ENCODE measurements at places on chromosomes 16 and 17.

DNA sequence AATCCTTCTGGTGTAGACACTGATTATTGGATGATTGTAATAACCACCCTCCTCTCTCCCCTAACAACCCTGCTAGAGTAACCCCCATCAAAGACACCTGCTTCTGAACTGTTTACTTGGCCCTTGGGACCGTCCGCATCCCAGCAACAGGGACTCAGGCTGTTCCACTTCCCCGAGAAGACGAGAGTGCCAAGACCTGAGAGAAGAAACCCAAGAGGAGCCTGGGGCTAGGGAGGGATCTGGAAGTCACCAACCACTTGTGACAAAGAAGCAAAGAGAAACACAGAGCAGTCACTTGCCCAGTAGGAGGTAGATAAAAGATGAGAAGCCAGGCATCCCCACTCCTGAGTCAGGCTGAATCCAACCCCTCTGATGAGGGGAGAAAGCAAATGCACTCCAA is 84.3 kb downstream of the CDH11 start:
- no peak for DNase-seq

DNA sequence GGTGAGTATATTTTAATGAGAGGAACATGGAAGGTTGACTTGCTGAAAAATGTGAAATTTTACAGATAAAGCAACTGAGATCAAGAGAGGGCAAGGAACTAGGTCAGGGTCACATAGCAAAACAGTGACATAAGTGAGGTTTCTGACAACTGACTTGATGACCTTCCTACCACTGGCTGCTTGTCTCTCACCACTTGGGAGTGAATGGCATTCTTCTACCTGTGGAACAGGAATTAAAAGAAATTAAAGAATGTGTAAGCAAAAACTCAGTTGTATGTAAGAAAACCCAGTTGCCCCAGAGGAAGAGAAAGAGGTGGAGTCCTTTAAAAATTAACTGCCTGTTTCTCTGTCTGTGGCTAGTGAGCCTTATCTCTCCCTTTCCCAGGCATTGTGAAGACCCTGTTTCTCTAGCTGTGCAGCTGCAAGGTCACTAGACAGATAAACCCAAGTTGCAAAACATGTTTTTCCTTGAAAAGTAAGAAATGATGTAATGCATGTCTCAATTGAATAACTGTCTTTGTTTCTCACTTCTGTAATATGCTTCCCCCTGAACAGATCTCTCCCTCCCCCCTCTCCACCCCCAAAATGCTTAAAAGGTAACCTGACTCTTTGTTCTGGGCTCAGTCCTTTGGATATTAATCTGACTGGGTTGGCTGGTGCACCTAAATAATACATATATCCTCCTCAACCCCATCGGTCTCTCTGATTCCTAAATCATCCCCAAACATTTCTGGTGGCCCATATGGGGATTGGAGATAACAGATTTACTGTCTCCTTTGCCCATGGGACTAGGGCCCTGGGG is 23.4 kb downstream of the ACSM1 start:
- DNase-seq: no peak

- DNase-seq: no peak
These were observed 19.9 kb upstream of the C16orf78 start for GRCh38 chr16:49353680-49354079.

GRCh38 chr17:38557836-38558727 is 47.7 kb downstream of the SRCIN1 start:
- peak; percentile 88 for DNase-seq

GRCh38 chr17:61645920-61646319 is 54.9 kb upstream of the NACA2 start:
- DNase-seq: no peak

- DNase-seq: no peak
These were observed 26.7 kb upstream of the ITGB4 start for GRCh38 chr17:75694536-75694935.

GRCh38 chr17:64742326-64742725 is 80.2 kb upstream of the SMURF2 start:
- no peak for DNase-seq

DNA sequence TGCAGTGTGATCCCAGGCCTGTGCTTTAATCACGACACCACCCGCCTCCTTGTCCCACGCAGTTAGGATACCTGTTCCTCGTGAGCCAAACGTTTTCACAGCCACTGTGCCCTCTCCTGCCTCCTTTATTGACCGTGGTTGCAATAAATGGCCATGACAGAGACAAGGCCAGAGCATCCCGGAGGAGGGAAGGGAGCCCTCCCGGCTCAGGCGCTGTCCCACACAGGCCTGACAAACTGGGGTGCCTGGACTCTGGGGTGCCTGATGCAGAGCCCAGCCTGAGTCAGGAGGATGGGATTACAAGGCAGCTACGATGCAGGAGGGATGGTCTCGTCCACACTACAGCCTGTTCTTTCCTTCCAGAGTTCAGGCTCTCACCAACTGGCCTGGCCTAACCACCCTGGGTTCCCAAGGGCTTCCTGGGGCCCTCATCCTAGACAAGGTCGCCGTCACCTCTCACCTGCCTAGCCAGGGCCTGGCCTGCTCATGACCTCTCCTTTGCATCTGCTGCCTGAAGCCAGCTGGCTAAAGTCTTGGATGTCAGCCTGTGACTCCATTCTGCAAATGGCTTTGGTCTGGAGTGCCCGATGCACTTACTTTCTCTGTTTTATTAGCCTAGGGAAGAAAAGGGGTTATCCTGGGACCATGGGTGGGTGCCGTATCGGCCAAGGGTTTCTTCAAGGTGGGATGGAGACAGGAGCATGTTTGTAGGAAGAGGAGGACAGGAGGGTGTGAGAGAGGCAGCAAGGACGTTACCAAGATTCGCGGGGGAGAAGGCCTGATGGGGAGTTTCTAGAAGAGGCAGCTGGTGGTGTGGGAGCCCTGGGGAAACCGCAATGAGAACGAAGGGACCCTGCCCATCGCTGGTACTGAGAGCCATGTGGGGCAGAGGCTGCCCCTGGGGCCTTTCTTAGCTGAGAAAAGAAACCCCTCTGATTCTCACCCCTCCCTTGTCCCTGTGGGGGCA is 234.3 kb upstream of the TNRC6C start:
- DNase-seq: no peak

DNA sequence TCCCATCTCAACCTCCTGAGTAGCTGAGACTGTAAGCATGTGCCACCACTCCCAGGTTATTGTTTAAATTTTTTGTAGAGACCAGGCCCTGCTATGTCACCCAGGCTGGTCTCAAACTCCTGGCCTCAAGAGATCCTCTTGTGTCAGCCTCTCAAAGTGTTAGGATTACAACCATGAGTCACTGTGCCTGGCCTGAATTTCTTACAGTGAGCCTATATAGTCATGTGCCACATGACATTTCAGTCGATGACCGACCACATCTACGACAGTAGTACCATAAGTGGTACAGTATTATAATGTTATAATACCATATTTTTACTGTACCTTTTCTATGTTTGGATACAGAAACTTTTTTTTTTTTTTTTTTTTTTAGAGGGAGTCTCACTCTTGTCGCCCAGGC is 195.3 kb downstream of the STX8 start:
- no peak for DNase-seq

DNA sequence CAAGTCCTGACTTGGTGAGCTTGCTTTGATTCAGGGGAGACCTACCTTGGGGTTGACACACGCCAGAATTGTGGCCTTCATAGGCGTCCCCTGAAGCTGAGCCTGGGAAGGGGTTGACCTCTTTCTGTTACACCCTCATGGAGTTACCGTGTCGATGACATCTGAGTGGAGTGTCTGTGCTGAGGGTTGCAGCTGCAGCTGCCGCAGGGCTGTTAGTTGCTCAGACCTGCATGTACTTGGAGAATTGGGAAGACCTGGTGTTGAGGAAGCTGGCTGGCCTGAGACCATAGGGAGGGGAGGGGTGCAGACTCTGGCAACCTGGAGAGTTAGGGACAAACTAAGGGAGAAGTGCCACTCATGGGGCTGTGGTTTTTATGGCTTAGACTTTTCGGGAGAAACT is 9.6 kb downstream of the GSE1 start:
- no peak for DNase-seq

DNA sequence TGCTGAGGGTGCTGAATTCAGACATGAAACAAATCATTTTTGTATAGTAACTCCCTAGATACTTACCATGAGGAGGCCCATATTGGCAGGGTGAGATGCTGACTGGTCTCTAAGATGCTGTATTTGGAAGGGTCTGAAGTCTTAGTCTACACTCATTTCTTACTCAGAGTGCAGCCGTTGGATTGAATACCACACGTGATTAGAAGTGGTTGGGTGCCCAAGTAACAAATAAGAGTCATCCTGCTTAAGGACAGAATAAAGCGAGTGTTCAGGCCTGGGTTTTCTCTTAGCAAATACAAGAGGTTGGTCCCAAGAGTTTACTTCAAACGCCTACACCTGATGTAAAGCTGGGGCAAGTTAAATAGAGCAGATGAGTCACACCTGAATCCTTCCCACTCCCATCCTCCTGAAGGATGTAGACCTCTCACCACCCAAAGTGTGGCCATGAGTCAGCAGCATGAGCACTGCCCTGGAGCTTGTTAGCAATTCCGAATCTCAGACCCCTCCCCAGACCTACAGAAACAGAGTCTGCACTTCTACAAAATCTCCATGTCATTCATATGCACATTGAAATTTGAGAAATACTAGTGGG is 284.6 kb upstream of the CDH5 start:
- DNase-seq: no peak

DNA sequence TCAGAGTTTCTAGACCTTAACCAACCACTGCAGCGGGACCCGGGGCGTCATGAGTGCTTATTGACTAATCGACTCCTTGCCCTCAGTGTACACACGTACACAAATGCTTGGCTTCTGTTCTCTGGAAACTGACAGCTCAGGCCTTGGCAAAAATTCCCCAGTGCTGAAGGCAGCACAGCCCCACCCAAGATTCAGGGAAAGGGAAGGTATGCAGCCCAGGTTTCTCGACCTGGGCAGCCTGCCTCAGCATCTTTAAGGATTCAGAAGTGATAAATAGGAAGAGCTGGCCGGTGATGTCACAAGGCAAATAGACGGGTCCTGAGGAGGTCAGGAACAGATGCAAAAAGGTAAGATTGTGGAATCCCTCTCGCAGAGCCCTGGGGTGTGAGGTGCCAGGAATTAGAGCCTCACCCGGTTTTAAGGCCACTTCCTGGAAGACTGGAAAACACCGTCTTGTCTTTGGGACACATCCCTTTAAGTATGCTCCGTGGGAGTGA is 9.0 kb upstream of the CDH3 start:
- no peak for DNase-seq

- DNase-seq: no peak
These were observed 64.2 kb downstream of the FOXK2 start for GRCh38 chr17:82583720-82584234.

DNA sequence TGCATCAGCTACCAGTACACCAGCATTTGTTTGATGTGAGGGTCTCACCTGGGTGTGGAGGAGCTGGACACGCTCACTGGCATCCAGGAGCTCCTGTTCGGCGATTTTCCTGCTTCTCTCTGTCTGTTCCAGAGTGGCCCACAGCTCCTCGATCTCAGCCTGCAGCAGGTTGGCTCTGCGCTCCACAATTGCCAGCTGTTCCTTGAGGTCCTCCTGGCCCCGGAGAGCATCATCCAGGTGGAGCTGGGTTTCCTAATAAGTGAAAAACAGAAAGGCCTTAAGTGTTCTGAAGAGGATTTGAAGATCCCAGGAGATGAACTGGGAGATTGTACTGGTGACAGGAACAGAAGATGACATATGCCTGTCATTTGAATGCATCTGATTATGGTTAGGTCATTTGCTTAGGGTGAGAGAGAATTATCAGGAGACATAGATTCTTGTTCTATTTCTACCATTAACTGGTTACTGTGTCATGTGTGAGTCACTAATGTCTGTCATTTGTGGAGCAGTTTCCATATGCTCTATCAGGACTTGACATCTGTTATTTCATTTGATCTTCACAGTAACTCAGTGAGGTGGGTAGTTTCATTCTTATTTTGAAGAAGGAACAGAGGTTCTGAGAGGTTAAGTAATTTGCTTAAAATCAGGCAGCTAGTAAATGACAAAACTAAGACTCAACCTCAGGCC is 21.5 kb upstream of the MYH13 start:
- no peak for DNase-seq

- DNase-seq: no peak
These were observed 44.9 kb upstream of the CDC42EP4 start for GRCh38 chr17:73356561-73357170.

- no peak for DNase-seq
These were observed 15.2 kb downstream of the DRC3 start for GRCh38 chr17:17987901-17988300.

- no peak for DNase-seq
These were observed 941.5 kb upstream of the EEF2KMT start for GRCh38 chr16:6038941-6039645.

DNA sequence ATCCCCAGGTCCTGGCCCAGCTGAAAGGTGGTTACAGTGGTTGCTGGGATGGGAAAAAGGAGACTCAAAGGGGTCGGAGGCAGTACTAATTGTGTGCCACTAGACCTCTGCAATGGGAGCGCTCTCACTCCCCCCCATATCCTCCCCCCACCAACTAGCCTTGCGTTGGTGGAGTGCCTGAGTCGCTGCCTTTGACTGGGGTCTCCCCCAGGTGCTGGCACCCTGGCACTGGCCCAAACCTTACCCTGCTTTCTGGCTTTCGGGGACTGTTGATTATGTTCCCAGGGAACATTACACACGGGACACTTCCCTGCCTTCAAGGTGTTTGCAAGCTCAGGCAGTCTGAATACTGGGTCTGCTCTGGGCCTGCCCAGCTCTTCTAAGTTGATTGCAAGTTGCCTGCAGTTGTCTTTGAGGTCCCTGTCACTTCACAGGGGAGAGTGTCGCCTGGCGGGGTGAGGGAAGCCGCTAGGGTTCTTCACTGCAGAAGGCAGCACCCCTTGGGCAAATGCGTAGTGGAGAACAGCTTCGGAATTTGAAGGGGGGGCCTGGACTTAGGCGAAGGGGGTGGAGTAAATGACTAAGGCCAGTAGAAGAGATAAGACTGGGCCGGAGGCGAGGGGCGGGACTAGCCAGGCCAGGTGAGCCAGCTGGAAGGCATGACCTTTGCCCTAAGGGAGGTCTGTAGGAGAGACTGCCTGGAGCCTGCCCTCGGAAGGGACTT is 98.0 kb downstream of the RAB11FIP4 start:
- no peak for DNase-seq

DNA sequence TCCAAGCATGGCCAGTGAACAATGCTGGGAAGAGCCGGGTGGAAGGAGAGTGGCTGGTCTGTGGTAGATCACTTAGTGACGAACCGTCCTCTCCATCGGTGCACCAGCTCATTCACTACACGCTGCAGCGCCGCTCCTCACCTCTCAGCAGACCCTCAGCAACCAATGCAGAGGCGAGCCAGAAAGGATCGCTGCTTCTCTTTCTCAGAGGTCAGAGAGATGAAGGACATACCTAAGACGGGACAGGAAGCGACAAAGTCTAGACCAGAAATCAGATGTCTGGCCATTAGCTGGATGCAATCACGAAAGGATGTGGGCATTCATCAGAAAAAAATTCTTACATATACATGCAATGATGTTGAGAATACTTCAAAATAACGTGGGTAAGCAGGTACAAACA is 26.9 kb downstream of the NSMCE1 start:
- no peak for DNase-seq

GRCh38 chr17:73833775-73834488 is 189.7 kb upstream of the SDK2 start:
- DNase-seq: no peak

- no peak for DNase-seq
These were observed 4.1 kb upstream of the C1QTNF1 start for GRCh38 chr17:79019632-79020584.
